ENCODE measurements at places on chromosomes 16 and 17.
A peak's percentile ranks its signal among the peaks of the same experiment; 100 is the strongest.

DNA sequence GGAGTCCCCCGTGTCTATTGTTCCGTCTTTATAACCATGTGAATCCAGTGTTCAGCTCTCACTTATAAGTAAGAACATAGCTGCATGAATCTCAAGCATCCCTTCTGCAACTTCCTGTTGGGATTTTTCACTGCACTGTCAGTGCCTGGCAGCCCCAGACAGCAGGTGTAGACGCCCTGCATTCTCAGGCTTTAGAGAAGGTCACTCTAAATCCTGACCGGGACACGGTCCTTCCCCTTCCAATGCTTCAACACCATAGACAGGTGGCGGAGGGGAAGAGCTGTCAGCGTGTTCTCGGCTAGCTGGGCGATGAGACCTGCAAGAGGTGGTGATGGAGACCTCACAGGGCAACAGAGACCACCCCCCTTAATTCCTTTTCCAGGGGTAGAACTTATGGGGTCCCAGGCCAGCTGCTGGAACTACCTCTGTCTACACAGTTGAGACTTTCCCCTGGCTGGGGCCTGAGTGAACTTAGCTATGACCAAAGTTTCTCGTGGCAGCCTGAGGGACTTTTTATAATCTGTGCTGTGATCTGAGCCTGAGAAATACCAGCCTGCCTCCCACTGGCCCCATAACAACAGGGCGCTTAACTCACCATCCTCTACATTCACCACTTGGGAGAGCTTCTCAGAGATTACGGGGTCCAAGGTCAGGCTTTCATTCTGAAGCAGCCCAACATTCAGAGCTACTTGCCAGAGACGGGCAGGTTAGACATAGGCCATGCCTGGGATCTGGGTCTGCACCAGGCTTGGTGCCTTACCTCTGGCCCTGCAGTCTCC is 143.2 kb upstream of the TNRC6C start:
- DNase-seq: no peak

GRCh38 chr17:1673041-1673785 is 11.5 kb downstream of the PRPF8 start:
- DNase-seq: no peak

DNA sequence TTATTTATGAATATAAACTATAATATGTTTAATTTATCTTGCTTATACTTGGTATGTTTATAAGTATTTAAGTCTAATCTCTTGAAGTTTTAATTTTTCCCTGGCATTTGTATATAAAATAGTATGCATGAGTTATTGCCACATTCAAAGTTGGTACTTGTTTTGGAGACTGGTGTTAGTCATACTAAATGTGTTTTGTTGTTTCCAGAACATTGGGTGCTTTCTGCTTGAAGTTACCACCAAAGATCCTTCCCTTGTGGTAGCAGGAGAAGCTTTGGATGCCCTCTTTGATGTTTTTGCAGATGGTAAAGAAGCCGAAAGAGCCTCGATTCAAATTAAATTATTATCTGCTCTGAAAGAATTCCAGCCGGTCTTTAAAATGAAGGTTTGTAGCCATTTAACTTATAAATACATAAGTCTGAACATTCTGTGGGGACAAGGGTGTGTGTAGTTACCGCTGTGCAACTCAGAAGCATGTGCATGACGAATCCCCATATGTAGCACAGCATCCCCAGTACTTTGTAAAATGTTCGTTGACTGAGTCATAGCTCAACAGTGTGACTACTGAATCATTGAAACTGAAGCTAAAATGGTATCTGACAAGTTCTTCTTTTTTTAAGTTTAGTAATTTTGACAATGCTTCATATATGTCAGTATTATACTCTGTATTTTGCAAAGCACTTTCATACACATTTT is 36.4 kb downstream of the HEATR3 start:
- no peak for DNase-seq

- DNase-seq: no peak
Observed at GRCh38 chr17:58305626-58306025, 23.0 kb downstream of the TSPOAP1 start.

GRCh38 chr17:31216031-31216751 is 80.8 kb downstream of the OMG start:
- DNase-seq: peak; percentile 62

DNA sequence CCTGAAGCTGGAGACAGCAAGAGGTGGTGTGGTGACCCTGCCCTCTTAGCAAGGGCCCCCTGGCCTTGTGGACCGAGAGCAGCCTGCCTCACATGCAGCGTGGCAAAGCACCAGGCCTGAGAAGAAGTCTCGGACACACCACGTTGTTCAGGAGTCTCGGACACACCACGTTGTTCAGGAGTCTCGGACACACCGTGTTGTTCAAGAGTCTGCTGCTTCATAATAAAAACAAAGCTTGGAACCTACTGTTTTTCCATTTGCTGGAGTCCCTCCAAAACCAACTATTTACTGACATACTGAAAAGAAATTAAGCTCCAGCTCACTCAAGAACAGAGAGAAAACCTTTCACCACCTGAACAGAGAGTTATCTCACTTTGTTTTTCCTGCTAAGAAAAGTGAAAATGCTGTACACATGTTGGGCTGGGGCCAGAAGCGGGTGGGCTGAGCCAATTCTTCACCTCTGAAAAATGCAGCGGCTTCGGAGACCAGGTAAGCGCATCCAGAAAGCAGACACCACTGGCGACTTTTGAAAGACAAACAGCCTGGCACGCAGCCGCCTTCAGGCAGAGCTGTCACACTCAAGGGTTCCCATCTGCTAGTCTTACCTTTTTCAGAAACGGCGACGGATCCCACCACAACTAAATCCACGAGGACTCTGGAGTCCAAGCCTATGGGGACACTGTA is 8.9 kb downstream of the MTHFSD start:
- DNase-seq: no peak

- DNase-seq: no peak
Observed at GRCh38 chr16:85921026-85921425, 22.1 kb downstream of the IRF8 start.

- DNase-seq: no peak
Observed at GRCh38 chr16:25110387-25110947, 1.1 kb upstream of the LCMT1 start.

DNA sequence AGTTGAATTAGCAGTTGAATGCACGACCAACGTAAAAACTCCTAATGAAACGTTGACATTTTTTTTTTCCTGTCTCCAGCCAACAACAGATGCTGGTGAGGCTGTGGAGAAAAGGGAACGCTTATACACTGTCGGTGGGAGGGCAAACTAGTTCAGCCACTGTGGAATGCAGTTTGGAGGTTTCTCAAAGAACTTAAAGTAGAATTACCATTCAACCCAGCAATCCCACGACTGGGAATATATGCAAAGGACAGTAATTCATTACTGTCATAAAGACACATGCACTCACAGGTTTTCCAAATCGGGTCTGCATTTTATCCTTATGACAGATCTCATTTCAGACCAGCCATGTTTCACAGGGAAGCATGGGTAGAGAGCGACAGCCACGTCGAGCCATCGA is 3.5 kb upstream of the WFDC1 start:
- DNase-seq: no peak

- DNase-seq: no peak
Observed at GRCh38 chr17:57365420-57365819, 109.1 kb downstream of the MSI2 start.

DNA sequence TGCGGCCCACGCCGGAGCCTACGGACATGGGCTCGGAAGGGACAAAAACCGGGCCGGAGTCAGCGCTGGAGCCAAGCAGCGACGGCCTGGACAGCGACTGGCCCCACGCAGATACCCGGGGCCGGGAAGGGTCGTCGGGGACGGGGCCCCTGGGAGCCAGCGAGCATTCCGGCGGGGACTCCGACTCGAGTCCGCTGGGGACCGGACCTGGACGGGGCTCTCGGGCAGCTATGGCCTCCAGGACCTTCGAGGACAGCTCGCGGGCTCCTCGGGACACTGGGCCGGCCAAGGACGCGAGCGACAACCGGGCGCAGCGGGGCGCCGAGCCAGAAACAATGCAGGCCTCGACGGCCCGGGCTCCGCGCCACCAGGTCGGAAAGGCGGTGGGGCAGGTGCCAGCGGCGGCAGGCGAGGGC is 1.0 kb downstream of the MYO15B start:
- no peak for DNase-seq

DNA sequence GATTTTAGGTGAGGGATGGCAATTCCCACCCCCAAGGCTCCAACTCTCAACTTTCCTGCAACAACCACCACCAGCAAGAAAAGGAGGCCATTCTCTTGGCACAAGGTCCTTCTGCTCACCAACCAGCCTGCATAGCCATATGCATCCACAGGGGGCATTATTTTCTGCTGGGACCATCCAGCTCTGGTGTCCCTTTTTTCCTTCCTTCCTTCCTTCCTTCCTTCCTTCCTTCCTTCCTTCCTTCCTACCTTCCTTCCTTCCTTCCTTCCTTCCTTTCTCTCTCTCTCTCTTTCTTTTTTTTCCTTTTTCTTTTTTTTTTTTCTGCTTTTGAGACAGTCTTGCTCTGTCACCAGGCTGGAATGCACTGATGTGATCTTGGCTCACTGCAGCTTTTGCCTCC is 21.1 kb upstream of the COX10 start:
- DNase-seq: peak; percentile 37

DNA sequence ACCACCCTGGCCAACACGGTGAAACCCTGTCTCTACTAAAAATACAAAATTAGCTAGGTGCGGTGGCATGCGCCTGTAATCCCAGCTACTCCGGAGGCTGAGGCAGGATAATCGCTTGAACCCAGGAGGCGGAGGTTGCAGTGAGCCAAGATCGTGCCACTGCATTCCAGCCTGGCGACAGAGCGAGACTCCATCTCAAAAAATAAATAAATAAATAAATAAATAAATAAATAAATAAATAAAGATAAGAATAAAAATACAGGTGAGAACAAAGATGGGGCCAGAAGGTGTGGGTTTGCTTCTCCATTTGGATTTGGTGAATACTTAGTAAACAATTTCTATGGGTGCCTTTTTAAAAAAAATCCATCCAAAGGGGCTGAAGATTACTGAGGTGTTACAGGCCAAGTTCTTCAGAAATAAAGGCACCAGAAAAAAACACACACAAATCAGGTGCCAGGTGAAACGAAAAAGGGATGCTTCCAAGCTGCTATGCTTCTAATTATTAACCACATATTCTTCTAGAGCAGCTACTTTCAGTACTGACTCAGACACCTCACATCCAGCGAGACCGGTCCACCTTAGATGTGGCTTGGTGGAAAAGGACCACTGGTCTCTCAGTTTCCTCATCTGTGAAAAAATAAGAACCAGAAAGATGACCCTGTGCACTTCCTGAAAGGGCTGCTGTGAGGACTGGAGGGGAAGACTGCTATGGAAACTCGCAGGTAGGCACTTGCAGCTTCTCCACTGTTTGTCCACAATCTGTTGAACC is 9.2 kb downstream of the GLYR1 start:
- DNase-seq: no peak

GRCh38 chr16:58116081-58116480 is 13.1 kb downstream of the CFAP20 start:
- no peak for DNase-seq

GRCh38 chr17:19724501-19725420 is 8.4 kb upstream of the SLC47A2 start:
- DNase-seq: no peak

DNA sequence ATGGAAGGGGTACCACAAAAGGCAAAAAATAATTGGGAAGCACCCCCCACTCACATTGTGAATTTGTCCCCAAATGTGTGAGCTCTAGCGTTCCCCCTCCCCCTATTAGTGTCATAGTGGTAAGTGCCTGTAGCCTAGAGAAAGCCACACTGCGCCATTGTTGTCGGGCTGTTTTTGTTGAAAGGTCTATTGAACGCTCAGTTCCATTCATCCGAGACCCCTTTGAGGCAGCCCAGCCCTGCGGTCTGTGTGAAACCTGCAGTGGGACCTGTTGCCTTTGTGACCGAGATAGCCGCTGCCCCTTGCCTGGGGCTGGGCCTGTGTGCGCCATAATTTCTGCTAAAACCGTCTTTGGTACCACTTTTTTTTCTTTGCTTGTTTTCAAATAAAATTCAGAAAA is 3.0 kb downstream of the JPT2 start:
- no peak for DNase-seq

- DNase-seq: peak; percentile 30
Observed at GRCh38 chr16:57284209-57284951, at the start of gene PLLP. Gene PLLP (minus strand): TSS chr16:57284672. CDS start chr16:57284540, 132 bp downstream.

- DNase-seq: no peak
Observed at GRCh38 chr16:25279491-25279890, 21.8 kb upstream of the ZKSCAN2 start.

DNA sequence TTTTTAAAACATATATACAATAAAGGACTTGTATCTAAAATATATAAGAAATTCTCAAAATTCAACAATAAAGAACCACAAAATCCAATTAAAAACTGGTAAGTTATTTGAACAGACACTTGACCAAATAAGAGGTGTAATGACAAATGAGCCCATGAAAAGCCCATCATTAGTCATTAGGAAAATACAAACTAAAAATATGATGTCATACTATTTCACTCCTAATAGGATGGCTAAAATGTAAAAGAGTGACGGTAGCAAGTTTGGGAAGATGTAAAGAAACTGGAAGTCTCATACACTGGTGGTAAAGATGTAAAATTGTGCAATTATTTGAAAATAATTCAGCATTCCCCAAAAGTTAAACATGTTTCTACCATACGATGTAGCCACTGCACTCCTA is 1095.3 kb upstream of the CDH8 start:
- DNase-seq: no peak

DNA sequence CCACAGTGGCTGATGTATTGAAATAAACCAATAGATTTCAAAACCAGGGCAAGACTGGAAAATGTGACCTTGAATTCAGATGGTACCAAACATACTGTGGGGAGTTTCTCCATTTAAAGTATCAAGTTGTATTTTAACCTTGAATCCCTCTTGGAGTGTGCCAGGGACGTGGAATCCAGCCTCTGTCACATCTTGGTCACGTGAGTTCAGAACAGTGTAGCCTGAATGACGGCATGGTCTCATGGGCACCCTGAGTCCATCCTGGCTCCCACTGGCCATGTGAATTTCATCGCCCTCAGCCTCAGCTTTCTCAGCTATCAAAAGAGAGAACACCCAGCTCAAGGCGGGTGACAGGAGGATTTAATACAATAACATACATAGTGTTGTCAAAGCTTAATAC is 6.8 kb downstream of the ZNF771 start:
- no peak for DNase-seq

DNA sequence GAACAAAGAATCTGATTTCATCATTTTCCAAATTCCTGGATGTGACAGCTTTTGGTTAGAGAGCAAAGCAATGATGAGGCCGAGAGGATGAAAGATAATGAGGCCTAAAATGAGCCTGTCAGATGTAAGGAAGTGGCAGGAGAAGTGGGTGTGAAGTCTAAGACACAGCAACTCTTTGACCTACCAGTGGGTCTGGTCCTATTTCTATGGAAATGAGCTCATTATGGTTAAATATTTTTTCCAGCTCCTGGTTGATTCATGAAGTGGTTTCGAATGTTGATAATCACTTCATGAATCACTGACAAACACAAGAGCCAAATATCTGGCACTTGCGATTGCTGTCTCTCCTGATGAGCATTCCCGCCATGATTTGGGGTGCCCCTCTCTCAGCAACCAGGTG is 273.3 kb upstream of the CDH5 start:
- DNase-seq: no peak

DNA sequence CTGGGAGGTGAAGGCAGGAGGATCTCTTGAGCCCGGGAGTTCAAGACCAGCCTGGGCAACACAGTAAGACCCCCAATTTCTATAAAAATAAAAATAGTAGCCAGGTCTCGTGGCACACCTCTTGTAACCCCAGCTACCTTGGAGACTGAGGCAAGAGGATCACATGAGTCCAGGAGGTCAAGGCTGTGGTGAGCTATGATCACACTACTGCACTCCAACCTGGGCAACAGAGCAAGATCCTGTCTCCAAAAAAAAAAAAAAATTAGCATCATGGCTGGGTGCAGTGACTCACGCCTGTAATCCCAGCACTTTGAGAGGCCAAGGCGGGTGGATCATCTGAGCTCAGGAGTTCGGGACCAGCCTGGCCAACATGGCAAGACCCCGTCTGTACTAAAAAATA is 6.7 kb upstream of the CBX2 start:
- no peak for DNase-seq

Measured in PC-3 (cell line).